Astrocyte (in vitro differentiated cells and primary cell): ENCODE measurements at places on chromosomes 4 and X.

DNA sequence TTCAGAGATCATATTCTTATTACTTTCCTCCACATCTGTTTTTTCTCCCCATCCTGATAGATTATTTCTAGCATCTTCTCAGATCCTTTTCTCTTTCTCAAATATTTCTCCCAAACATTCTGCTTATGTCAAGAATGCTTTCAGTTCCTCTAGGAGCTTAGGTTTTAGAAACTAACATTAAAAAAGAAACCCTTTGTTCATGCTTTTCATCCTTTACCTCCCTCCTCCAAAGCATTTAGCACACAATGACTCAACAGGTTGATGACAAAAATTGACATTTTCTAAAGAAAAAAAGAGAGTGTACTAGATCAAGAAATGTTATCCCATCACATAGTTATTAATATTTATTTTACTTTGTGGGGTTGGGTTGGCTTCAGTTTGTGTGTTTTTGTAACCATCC, 16.5 kb upstream of the ALB start:
- no peak for DNase-seq

GRCh38 chr4:6236816-6237390, 32.7 kb upstream of the WFS1 start:
- no peak for DNase-seq

GRCh38 chr4:102586002-102586643, 85.0 kb downstream of the NFKB1 start:
- no peak for DNase-seq

DNA sequence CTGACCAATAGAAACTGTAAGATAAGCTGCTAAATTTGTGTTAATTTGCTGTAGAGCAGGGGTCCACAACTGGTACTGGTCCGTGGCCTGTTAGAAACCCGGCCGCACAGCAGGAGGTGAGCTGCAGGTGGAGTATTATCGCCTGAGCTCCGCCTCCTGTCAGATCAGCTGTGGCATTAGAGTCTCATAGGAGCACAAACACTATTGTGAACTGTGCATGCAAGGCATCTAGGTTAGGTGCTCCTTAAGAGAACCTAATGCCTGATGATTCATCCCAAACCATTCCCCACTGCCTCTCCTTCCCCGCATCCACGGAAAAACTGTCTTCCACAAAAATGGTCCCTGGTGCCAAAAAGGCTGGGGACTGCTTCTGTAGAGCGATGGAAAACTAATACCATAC, 19.7 kb downstream of the FBXW7 start:
- peak; percentile 34 for DNase-seq

DNA sequence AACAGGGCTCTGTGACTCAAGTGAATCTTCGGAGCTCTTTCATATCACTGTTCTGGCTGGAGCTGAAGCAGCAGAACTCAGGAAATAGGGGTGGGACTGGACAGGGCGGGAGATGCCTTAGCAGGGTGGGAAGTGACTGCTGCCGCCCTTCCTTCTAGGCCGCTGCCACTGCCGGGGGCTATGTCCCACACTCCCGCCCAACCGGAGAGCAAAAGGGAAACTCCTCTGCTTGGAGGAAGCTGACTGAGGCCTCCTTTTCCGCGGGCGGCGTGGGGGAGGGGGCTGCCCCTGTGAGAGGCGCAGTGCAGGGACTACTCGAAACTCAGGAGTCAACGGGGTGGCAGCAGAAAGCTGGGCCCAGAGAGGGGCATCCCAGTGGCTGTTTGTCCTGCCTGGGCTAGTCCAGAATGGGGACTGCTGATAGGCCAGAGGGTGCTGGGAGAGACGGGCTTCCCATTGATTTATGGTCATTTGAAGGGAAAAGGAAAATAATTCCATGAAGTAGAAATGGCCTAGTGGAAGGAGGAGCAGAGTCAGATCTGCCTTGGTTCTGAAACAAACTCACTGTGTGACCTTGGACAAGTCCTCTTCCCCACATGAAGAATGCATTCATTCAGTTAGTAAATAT, 36.9 kb downstream of the STARD8 start:
- DNase-seq = no peak

DNA sequence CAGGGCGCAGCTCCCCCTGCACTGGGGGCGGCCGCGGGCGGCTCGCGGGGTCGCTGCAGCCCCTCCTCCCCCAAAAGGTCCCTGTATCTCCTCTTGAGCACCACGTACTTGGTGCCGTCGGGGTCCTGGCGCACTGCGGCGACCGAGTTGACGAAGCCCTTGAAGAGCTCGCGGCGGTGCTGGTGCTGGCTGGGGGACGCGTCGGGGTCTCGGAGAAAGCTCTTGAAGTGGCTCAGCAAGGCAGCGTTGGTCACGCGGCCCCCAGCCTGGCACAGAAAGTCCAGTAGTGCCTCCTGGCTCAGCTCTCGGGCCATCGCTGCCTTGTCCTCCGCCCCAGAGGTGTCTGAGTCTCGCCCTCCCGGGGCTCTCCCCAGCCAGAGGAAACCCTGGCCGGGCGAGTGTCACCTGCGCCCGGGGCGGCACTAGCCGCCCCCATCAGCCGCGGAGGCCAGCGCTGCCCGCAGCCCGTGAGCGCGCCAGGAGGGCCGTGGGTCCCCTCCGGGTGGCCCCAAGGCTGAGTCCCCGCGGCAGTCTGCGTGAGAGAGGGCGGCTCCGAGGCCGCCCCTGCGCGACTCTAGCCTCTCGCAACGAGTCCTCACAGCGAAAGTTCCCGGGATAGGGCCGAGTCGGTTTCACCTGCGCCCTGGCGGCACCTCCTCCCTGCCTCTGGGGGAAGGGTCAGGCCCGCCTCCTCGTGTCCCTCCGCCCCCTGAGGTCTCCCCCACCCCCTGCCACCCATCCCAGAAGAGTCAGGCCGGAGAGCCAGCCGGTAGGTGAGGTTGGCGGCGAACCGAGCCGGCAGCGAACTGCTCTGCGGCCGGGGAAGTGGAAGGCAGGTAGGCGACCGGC, at the start of gene SOWAHB:
TSS of gene SOWAHB (minus strand) at position 609 of the 849 bp plus-strand sequence. CDS start at position 314, 295 bp downstream.
- DNase-seq = no peak

DNA sequence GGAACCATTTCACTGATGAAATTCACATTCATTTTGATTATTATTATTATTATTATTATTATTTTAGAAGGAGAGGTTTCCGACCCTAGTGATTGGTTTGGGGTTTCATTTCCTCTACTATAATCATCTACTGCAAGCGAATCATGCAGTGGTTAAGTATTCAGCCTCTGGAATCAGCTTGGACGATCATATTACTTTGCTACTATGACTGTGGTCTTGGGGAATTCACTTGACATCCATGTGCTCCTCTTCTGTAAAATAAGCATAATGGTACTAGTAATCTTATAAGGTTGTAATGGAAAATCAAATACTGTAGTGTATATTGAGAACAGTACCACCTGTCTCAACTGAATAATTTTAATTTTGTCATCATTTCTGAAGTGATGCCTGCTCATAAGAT, 132.1 kb upstream of the SLC4A4 start:
- DNase-seq = peak; percentile 92

DNA sequence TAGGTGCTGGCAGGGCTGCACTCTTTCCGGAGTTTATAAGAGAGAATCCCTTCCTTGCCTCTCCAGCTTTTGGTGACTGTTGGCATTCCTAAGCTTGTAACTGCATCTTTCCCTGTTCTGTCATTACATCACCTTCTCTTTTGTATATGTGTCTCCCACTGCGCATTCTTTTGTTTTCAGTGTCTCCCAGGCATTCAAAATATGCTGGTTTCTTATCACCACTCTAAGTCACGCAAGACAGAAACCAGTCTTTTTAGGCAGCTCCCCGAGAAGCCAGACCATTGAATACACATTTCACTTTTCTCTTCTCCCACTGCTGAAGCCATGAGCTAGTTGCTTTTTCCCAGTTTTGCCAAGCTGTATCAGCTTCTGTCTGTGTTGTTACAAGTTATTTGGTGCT, 71.0 kb downstream of the LAS1L start:
- peak; percentile 39 for DNase-seq

GRCh38 chr4:3044870-3045819, 29.2 kb downstream of the HTT-AS start:
- peak; percentile 51 for DNase-seq

- peak; percentile 12 for DNase-seq
Observed at GRCh38 chrX:27597508-27597907, 7.4 kb downstream of the DCAF8L2 start.

DNA sequence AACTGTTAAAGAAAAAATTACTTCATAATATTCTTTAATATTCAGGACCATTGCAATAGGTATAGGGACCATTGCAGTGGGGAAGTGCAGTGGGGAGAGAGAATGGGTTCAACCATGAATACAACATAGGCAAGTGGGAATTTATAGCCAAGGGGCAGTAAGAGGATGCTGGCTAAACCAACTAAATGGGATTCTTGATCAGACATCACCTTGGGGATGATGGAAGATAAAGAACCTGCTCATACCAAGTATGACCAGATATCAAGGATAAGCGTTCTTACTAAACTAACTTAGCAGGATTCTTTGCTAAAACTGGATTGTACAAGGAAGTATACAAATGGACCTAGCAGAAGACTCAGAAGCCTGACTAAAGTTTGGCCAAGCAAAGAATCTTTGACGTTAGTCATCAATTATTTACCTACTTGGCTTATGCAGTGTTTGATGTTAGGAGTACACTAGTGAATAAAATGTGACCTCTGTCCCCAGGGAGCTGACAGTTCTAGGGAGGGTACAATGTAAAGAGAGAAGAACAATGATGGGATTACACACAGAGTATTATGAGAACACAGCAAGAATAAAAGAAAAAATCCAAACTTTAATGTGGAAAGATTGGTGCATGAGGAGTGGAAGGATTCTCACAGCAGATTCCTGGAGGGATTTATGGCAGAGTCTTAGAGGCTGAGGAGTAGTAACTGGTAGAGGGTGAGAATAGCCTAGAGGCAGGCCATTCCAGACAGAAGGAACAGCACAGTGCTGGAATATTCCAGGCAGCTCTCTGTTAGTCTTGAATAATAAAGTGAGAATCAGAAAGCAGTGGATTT, 54.7 kb upstream of the MYOZ2 start:
- DNase-seq = no peak

DNA sequence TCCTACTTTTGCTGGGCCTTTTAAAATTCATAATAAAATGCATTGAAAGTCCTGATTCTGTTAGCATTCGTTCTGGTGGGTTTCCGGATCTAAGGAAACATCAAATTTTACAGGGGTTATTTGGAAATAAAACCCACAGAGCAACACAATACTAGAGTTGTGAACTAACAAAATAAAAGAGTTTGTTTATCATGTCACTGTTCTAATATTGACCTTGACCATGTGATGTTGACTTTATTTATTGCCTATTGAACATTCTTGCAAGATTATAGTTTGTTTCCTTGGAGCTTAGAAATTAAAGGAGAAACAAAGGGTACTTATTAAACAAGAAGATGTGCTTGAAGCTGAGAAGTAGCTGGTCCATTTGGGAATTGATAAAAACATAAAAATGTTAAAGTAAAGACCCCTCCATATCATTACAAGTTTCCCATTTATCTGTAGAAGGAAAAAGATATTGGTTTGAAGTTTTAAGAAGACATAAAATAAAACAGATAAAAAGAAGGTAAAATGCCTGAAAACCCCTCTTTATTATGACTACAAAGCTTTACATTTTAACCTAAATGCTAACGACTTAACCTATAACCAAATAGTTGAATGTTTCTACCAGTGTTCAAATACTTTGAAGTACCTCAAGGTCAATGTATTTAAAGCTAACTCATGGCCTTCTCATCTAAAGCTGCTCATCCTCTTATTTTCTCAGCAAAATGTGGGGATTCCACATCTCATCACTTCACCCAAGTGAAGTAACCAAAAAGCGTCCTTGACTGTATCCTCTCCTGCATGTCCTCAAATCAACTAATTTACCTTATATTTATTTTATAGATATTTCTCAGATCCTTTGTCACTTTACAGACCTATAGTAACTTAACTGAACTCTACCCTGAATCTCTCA, 179.6 kb downstream of the GASK1B start:
- DNase-seq = no peak

DNA sequence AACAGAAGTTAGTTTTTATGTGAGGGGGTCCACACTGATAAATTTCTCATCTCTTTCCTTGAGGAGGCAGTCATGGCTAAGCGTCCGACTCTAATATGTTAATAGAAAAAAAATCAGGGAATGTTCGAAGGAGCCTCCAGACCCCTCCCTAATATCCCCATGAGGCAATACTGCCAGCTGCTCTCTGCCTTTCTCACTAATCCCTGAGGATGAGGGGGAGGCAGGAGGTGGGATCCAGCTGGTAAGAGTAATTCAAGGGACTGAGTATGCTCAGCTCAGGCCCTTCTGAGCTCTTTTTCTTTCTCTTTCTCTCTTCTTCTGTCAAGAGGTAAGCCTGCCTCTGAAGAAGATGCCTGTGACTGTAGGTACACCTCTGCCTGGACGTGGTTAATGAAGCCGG, 51.7 kb downstream of the PIR start:
- no peak for DNase-seq

DNA sequence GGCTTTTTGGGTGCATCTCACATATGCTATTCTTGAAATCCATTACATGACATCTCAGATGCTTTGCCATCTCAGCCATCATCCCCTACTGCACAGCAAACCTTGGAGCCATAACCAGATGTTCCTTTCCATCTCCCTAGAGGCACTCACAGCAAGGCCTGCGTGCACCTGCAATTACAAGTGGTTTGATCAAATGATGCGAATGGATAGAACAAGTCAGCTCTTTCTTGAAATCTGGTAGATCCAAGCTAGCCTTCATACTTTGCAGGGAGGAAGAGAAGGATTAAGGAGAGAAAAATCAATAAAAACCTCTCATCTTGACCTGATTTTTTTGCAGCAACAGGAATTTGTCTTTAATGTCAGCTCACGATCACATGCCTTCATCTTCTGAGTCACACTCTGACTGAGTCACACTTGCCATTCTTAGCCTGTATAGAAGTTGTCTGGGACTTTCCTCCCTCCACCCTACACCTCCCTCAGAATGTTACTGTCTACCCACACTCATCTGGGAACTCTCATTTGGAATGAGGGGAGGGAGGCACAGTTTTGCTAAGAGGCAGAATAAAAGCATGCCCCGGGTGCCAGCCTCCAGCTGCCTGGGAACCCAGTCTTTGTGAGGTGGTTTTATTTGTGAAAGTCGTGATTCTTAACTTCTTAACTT, 11.9 kb upstream of the TRIML1 start:
- DNase-seq = peak; percentile 49

DNA sequence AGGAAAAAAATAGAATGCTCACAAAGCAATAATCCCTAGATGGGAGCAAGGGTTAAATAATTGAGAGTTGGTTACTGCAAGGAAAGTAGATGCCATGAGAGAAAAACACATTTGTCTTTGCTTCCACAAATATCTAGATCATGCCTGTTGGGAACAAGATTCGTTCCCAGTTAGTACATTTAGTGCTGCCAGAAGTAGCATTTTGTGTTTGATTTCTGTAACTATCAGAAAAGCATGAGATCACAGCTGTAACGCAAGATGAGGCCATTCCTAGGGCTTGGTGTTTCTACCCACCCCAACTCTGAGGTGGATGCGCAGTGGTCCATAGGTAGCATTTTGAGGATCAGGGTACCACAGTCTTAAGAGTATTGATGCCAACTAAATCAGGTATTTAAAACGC, 20.4 kb upstream of the PDK3 start:
- DNase-seq = no peak

GRCh38 chrX:40544343-40545266, 36.2 kb upstream of the ATP6AP2 start:
- no peak for DNase-seq

DNA sequence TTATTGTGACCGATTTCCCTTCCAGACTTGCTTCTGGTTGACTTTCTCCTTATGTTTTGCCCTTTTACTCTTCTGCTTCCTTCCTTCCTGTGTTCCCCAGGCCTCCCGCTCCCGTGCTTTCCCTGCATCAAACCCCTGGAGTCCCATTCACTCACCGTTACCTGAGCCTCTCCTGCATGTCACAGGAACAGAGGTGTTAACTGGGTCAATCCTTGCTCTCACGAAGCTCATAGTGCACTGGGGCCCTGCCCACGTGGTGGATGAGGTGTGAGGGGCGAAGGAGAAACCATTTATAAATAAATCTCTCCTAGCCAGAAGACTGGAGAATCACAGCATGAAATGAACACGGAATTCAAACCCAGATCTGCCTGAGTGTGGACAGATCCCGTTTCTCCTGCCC, 83.1 kb upstream of the MSX1 start:
- DNase-seq = no peak
